Mammary epithelial cell (primary cell): ENCODE measurements at places on chromosomes 3 and 15. TPM values are rescaled to one million over a fixed set of nuclear protein-coding genes. Genes with fewer than 3 reads are reported as not detected.
A peak's percentile ranks its signal among the peaks of the same experiment; 100 is the strongest.

- DNase-seq = no peak
These were observed 422.7 kb downstream of the PLCL2 start for GRCh38 chr3:17307482-17307881.

- no peak for DNase-seq
These were observed 35.2 kb upstream of the SIAH2 start for GRCh38 chr3:150798122-150798618.

GRCh38 chr3:21839592-21839991, 88.6 kb upstream of the ZNF385D start:
- DNase-seq = peak; percentile 42

- DNase-seq = no peak
These were observed 7.0 kb downstream of the CHST14 start for GRCh38 chr15:40477642-40478327.

GRCh38 chr3:4864503-4864902, 114.7 kb upstream of the BHLHE40 start:
- DNase-seq = peak; percentile 35

GRCh38 chr3:36680952-36681351, 83.4 kb downstream of the DCLK3 start:
- DNase-seq = no peak

DNA sequence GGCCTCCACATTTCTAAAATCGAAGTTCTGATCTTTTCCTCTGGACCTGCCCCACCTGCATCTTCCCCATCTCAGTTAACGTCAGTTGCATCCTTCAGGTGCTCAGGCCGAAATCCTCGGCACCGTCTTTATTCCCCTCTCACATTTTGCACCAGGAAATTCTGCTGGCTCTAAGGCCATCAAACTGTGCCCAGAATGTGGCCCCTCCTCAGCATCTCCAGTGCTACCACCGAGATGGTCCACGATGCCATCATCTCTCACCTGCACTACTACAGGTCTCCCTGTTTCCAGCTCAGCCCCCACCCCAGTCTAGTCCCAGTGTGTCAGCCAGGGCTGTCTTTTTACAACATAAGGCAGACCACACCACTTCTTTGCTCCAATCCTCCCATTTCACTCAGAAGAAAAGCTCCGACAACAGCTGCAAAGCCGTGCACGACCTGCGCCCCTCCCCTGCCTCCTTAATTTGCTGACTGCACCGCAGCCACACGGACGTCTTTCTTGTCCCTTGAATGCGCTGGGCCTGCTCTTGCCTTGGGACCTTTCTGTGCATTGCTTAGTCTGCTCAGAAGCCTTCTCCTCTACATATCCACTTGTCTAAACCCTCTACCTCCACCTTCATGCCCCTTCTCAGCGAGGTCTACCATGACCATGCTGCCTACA, 14.4 kb downstream of the MUC20 start:
- DNase-seq = no peak

- no peak for DNase-seq
These were observed 2.7 kb upstream of the MAPK6 start for GRCh38 chr15:52016316-52016715.

GRCh38 chr15:42154212-42154941, 2.1 kb downstream of the PLA2G4F start:
- DNase-seq = peak; percentile 69

DNA sequence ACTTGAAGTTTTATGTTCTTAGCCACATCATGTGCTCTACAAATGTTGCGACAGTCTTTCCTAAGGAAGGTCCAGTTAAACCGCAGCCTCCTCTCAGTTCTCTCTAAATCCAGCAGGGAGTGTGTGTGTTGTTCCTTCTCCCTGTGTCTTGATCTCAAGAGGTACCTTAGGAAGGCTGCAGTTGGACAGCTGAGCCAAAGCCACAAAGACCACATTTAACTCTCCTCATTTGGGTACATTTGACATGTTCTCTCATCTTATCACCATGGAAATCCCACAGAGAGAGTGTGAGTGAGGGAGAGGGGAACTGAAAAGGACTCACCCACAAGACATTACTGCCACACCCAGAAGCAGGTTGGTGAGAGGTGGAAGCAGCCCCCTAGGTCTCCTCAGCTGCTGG, 79.5 kb downstream of the CD200R1L start:
- no peak for DNase-seq

DNA sequence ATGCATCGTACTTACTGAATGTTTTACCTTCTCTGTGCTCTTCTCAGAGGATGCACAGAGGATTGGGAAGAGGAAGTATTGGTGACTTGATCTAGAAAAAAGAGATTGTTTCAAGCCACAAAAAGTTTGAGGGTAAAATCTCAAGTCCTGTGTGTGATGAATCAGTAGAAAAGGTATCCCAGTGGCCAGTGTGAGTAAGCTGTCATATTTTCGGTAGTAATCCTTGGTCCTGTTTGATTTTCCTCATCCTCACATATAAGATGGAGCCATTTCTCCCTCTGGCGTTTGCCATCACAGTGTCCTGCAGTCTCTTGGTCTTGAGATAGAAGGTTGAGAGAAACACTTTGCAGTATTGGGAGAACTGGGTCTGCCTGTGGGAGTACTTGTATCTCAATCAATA, 166.8 kb downstream of the LPP start:
- DNase-seq = peak; percentile 73

DNA sequence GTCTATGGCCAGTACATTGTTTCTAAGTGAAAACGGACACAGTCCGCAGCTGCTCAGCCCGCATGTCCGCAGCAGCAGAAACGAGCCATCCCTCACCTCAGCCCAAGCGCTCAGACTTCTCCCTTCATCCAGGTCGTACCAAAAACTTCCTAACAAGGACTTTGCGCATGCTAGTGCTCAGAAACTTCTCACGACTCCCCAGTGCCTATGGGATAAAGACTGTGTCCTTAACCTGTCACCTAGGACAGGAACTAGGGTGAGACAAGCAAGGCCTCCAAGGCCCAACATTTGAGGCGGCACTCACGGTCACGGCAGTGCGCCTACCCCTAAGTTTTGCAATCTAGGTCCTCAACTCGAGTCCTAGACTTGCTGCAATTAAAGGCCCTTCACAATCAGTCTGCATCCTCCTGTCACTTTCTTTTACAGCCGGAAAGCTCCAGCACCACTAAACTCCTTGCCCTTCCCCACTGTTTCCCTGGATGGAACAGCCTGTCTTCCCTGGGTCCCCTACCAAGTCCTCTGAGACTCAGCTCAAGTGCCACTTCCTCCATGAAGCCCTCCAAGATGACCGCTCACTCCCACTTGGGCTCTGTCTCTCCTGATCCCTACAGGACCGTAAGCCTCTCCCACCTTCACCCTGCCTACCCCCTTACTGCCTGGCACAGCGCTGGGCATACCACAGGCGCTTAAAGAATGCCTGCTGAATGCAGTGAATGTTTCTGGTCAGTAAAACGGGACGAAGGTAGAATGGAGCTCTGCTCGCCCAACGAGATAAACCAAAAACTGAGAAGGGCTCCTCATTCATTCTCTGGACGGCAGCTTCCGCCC, 1.2 kb downstream of the CLN6 start:
- peak; percentile 28 for DNase-seq

DNA sequence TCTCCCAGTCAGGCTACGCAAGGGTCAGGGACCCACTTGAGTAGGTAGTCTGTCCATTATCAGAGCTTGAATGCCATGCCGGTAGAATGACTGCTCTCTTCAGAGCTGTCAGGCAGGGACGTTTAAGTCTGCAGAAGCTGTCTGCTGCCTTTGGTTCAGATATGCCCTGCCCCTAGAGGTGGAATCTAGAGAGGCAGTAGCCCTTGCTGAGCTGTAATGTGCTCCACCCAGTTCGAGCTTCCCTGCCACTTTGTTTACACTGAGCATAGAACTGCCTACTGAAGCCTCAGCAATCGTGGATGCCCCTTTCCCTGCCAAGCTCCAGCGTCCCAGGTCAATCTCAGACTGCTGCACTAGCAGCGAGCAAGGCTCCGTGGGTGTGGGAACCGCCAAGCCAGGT, 57.5 kb upstream of the SETMAR start:
- no peak for DNase-seq

- DNase-seq = peak; percentile 53
These were observed 69.4 kb upstream of the PLXNA1 start for GRCh38 chr3:126913524-126913923.

DNA sequence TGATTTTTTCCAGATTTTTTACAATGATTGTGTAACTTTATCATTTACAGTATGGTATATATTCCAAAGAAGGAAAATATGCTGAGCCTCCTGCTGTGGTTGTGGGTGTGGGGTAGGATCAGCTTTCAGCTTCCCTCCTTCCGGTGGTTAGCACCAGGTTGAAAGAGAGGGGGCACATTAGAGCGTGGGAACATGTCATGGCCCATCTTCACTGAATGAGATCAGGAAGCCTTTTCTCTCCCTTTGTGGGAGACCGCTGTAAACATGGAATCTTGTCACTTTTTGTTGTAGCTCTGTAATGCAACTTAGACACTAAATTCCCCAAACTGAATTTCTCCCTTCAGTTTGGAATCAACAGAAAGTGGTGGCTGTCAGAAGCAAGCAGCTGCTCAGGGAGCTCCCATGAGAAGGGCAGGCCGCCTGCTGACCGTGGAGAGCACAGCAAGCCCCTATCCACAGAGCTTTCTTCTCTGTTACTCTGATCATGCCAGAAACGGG, 86.7 kb upstream of the LIMD1 start:
- DNase-seq = no peak

GRCh38 chr15:67024314-67024997, 40.9 kb upstream of the SMAD3 start:
- DNase-seq = peak; percentile 93

- no peak for DNase-seq
These were observed 31.2 kb upstream of the RIOX2 start for GRCh38 chr3:98003306-98003969.

DNA sequence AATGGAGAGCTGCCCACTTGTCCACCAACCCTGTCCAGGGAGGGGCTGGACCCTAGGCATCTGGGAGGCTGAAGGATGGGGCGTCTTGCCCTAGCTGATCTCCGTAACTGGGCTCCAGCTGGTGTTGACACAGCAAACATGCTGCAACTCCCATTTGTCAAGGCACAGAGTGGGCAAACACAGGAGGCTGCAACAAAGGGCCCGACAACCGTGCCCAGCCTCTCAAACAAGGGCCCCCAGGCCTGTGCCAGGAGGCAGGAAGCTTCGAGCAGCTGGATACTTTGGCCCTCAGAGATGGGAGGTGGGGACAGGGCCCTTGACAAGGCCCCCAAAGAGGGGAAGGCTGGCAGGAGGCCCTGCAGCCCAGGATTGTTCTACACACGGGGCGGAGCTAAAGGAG, 64.2 kb upstream of the TMEM115 start:
- DNase-seq = no peak

DNA sequence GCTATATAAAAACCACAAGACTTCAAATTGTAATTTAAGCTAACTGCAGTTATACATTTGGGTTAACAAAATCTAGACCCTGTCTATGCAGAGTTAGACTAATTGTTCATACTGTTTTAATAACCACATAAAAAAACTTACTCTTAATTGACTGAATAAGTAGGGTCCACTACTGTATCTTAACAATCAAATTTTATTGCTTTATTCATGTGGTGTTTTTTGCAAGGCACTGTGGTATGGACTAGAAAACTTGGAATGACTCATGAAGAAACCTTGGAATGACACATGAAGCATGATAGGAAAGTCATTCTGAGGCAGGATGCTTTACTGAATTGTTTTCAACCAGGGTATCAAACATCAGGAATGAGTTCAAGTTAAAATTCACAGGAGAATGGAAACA, 2.3 kb downstream of the SERP1 start:
- peak; percentile 78 for DNase-seq

DNA sequence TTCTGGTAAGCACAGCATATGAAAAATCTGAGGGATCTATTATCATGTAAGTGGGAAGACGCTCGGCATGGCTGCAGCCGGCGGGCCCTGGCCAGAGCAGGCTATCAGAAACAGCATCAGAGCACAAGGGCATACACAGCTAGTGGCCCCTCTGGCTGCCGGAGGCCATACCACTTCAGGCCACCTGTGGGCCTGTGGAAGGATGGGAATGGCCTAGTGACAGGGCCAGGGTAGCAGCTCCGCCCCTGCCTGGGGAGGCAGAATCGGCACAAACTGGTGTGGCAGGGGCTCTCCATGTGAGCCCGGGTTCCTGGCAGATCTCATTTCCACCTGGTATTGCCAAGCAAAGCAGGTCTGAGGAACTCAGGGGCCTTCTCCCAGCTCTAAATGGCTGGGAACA, 46.4 kb downstream of the SH3BP5 start:
- DNase-seq = no peak

DNA sequence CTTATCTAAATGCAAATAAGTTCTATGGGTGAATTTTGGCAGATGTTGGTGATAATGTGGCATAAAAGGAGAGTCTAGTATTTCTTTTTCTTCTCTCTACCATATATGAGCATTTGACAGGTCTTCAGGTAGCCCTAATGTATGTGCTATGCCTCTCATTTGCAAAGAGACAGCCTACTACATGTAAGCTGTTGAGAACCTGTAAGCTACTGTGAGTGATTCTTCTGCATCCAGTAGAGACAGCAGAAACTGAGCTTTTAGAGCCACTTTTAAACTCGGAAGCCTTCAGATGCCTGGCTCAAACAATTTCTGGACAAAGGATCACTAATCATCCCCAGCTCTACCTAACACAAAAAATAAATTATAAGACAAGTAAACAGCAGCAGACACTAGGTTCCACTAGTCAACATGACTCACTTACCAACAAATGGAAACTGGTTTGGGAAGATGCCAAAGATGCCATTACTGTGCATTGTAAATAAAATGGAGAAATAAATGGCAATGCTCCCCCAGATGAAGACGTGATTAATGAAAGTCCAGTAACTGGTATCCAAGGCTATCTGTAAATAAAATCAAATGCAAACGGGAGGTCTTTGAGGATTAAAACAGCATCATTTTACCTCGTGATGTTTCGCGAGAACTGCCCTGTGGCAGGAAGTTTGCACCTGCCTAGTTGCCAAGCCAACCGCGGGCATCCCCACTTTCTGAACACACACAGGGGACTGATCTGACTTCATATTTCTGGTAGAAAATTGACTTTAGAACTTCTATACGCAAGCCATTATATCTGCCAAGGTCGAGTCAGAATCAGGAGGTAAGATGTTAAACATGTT, 245.3 kb downstream of the DTWD1 start:
- DNase-seq = peak; percentile 48

- DNase-seq = no peak
These were observed 75.8 kb upstream of the FAM98B start for GRCh38 chr15:38378161-38378560.

GRCh38 chr15:83714939-83715628, 61.2 kb downstream of the ADAMTSL3 start:
- DNase-seq = no peak

DNA sequence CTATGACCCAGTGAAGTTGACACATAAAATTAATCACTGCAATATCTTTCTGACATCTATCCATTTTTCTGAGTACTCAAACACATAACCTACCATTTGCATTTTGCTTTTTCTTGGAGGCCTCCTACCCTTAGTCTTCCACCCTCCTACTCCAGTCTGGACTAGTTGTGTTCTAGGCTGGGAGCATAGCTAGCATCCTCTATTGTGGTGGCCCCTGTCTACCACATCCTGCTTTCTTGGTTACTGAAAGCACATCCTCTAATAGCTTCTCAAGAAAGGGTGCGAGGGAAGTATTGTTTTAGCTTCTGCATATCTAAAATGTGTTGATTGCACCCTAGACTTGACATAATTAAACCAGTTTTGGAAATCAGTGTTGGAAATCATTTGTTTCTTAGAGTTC, 176.5 kb downstream of the THSD4 start:
- DNase-seq = no peak

SOX14 gene
- not detected in 2 replicates for total RNA-seq

SLCO3A1 gene
- total RNA-seq = 18.7 and 41.8 TPM in 2 replicates

DUOX1 gene
- 15.0 TPM for total RNA-seq

GOLGA6B gene
- total RNA-seq = not detected

MAP2K1 gene
- total RNA-seq = 29.8 TPM

PYGO1 gene
- total RNA-seq = 1.0 and 2.8 TPM in 2 replicates

HIGD2B gene
- total RNA-seq = not detected in 2 replicates

PLA2G4B gene
- total RNA-seq = 6.3 and 11.2 TPM in 2 replicates

GADL1 gene
- not detected in 2 replicates for total RNA-seq

RAD51 gene
- 4.4 and 22.6 TPM in 2 replicates for total RNA-seq
